ENCODE measurements at places on chromosomes 4 and X.

DNA sequence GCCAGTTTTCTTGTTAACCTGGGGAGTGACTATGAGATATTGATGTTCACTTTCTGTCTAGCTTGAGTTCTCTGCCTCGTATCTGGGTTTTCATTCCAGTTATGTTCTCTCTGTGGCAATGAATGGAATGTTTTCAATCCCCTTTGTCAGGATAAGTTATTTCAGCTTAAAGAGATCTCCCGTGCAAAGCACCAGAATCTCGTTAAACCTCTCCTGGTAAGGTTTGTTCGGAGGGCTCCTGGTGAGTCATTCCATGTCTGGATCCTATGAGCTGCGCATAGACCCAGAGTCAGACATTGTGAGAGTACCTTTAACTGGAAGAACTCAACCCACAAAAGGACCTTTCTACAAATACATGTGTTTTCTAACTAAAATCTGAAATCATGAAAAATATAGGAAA is 51.0 kb downstream of the KDR start:
- peak; percentile 42 for DNase-seq

GRCh38 chr4:67207941-67208441 is 337.3 kb downstream of the CENPC start:
- DNase-seq, result no peak

- peak; percentile 68 for DNase-seq
These were observed 134.7 kb downstream of the PALLD start for GRCh38 chr4:168631241-168632162.

DNA sequence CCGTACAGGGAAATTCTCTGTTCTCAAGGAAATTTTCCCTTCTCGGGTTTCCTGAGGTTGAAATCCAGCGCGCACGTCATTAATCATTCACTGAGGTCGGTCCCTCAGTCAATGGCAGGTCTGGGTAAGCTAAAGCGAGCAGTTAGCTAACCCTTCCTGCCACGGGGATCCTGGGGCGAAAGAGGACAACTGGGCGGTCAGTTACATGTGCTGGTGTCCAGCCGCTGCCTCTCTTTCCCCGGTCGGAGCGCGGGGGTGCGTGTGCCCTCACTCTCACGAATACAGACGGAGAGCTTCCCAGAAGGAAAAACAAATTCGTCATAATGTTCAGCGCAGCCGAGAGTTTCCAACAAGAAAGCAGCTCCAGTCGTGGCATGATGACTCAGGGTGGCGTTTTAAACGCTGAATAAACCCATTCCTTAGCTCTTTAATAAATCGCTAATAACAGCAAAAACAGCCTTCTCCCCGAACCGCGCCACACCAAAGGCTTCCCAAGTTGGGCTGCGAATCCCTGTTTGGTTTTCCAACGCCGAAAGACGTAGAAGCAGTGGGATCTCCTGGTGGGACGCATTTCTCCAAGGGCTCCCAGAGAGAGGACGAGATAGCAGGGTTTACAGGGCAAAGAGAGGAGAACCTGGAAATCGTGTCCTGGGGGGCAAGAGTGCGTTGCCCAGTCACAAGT is 752 bp upstream of the FGF5 start:
- peak; percentile 84 for DNase-seq

DNA sequence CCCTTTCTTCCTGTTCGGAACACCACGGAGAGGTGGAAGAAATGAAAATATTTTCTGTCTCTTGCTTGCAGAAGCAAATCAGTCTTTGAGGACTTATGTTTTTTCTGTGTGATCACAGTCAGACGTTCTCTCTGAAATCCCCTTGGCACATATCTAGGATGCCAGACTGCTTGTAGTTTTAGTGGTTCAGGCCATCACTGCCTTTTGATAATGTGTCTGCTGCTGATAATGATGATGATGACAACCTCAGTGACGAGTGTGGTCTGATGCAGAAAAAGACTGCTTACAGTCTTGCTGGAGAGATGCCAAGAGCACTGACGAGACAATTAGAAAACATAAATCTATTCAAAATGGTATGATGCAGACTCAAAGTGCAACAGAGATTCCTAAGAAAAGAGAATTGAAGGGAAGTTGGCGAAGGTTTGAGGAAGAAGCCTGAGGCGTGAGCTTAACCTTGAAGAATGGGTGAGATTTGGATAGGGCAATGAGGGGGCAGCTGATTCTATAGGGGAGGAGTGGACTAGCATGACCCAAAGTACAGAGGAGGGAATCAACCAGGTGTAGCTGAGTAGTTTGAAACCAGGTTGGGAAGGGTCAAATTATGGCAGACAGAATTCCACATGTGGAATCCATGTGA is 7.9 kb downstream of the RAB33A start:
- DNase-seq, result peak; percentile 54

DNA sequence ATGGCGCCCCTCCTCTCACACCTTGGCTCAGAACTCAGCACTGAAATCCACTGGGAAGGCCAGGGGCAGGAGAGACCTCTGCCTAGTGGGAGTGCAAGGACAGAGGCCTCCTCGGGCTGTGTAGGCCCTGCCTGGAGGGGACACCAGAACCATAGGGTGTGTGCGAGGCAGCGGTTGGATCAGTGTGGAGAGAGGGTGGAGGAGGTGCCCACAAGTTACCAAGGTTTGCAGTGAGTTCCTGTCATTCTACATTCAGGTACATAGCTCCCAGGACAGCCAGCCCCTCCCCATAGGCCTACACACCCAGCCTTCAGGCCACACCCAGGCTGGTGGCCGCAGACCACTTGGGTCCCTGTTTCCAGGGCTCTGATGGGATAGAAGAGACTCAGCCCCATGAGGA is 19.2 kb upstream of the SPON2 start:
- DNase-seq, result no peak

Data from fibroblast of skin of right quadriceps (primary cell).